Glomerular endothelial cell (primary cell): ENCODE measurements at places on chromosomes 3 and 15. TPM values are rescaled to one million over a fixed set of nuclear protein-coding genes. Genes with fewer than 3 reads are reported as not detected.

- no peak for DNase-seq
Observed at GRCh38 chr3:41467481-41467880, 268.2 kb downstream of the CTNNB1 start.

DNA sequence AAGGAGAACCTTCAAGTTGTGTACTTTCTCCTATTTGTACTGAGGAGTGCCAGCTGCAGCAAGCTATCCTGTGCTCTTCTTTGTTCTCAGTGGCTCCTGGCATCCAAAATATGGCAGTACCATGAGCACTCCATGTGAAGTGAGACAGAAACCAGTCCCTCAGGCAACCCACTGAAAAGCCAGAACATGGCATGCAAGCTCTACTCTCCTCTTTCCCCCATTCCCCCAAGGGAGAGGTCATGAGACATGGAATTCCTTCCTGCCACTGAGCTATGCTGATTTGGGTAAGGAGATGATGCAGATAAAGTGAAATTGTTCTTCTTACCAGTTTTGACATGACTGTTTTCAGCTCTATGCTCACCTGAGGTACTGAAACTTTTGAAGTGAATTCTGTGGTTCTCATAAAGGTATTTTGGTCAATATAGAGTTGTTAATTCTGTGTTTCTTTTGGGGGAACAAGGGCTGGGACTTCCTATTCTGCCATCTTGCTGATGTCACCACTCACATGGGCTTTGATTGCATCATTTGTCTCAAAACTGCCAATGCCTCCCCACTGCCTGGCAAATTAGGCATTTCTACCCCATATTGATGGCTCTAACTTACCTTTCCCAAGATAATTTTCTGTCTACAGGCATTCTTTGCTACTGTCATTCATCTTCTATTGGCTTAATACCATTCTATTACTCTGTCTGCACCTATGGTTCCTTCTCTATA is 22.8 kb upstream of the CEP152 start:
- DNase-seq = no peak

- DNase-seq = no peak
Observed at GRCh38 chr15:68972201-68973065, 42.1 kb upstream of the NOX5 start.

GRCh38 chr15:100642213-100642949 is 40.0 kb downstream of the ASB7 start:
- DNase-seq = no peak

GRCh38 chr15:57472861-57473260 is 96.6 kb downstream of the CGNL1 start:
- no peak for DNase-seq

- DNase-seq = no peak
Observed at GRCh38 chr3:124203292-124203691, 211.4 kb upstream of the ROPN1 start.

KCNMB3 gene
- 0.53 and 2.1 TPM in 2 replicates for total RNA-seq

CPNE9 gene
- not detected in 2 replicates for total RNA-seq
